ENCODE measurements at places on chromosomes 7 and 10. TPM values are rescaled to one million over a fixed set of nuclear protein-coding genes. Genes with fewer than 3 reads are reported as not detected.

Gene FANK1
- total RNA-seq, result 0.59 TPM

Gene ZNF853
- total RNA-seq, result 5.5 TPM

Gene LDB3
- 92.0 TPM for total RNA-seq

Gene CHCHD1
- total RNA-seq, result 30.9 TPM

Gene ANKRD61
- total RNA-seq, result not detected

Gene WDFY4
- total RNA-seq, result not detected

Gene ERVW-1
- not detected for total RNA-seq

Gene TACR2
- not detected for total RNA-seq

Gene OR9A2
- not detected for total RNA-seq

Gene CYP2E1
- 7.1 TPM for total RNA-seq

Gene HOXA4
- total RNA-seq, result not detected

Gene NACAD
- 125 TPM for total RNA-seq

DNA sequence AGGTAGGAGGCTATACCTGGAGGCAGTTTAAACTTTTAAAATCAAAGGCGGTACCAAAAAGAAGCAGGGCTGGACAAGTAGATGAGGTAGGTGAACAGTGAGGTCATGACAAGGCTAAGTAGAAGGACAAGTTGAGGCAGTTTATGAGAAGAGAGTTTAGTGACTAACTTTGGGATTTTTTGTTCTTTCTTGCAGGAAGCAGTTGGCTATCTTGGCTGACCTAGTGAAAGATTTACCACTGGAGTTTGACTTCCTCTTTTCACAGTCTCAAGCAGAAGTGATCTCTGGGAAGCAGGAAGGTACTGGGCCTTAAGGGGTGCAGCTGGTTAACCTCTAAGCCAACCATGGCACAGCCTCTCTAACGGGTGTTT lies 26.3 kb downstream of the ENTPD7 start:
- no peak for DNase-seq

- DNase-seq, result no peak
Measured at GRCh38 chr7:4683884-4684565, 1.9 kb downstream of the FOXK1 start.

GRCh38 chr10:107011105-107011504 lies 153.4 kb downstream of the SORCS1 start:
- DNase-seq, result no peak

- no peak for DNase-seq
Measured at GRCh38 chr7:130275826-130276297, 9.2 kb downstream of the CPA2 start.

DNA sequence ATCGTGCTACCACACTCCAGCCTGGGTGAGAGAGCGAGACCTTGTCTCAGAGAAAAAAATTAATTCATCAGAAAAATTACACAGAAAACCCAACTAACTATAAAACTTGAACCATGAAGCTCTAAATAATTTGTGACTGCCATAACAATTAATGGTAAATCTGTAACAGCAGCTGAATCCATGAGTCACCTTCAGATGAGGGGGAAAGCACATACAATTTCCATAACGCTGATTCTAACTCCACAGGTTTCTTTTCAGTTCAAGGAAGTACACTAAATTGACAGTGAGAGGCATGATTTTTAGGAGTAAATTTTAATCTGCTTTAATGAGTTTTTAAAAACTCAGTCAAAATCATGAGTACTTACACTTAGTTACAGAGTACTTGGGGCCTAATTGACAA lies 120.1 kb upstream of the NOBOX start:
- DNase-seq, result no peak

DNA sequence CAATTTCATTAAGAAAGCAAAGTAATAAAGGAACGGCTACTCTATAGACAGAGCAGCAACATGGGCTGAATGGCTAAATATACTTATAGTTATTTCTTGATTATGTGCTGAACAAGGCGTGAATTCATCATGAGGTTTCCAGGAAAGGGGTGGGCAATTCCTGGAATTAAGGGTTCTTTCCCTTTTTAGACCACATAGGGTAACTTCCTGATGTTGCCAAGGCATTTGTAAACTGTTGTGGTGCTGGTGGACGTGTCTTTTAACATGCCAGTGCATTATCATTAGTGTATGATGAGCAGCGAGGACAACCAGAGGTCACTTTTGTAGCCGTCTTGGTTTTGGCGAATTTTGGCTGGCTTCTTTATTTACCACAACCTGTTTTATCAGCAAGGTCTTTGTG lies 28.5 kb upstream of the ZMYND11 start:
- no peak for DNase-seq

DNA sequence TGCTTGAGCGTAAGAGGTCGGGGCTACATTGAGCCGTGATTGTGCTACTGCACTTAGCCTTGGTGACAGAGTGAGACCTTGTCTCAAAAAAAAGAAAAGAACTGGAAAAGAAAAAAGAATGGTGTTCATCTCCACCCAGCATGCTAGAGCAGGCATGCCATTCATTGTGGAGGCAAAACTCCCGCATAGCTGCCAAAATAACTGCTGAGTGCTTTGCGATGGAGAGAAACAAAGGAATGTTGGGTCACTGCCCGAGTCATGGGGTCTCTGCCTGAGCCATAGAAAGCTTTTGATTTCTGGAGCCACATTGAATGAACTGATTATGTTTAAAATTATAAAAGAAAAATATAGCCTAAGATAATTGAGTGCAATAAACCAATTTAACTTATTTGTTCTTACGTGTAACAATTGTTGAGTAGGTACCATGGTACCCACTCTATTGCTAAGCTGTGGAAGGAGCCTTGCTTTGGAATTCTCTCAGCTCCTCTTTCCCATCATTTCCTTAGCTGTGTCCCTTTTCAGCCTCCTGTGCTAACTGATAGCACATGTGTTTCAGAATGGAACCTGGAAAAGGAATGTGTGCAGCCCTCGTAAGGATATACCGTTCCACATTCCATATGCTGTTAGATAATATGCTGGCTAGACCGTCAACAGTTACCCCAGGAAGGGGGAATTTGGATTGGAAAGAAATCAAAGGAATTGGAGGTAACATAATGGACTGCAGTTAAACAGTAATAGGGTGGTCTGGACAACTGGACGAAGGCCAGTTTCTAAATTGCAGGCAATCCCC lies 99.0 kb downstream of the KIAA1217 start:
- DNase-seq, result no peak

GRCh38 chr10:119360181-119360921 lies 153.0 kb downstream of the GRK5 start:
- DNase-seq, result no peak

DNA sequence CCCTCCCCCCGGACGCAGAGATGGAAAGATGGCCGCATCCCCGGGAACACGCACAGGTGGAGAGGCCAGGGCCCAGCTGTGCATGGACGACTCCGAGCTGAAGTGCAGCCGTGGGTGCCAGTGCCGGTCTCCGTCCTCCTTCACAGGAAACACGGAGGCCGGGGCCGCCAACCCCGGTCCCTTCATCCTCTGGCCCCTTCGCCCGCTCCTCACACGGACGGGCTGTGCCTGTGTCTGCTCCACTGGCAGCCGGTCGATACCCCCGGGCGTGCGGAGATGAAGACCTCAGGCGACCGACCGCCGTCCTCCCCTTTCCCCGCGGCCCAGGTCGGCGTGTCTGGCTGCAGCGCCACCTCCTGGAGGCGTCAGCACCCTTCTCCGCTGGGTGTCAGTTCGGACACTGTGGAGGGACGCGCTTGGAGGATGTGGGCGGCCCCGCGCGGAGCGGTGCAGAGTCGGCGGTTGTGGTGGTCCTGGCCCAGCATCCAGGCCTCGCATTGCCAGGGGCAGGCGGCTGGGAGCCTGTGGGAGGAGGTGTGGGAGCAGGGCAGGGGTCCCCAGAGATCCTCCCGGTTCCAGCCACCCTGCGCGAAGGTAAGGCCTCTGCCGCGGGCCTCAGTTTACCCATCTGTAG lies 9.9 kb downstream of the ZNF511 start:
- peak; percentile 95 for DNase-seq

DNA sequence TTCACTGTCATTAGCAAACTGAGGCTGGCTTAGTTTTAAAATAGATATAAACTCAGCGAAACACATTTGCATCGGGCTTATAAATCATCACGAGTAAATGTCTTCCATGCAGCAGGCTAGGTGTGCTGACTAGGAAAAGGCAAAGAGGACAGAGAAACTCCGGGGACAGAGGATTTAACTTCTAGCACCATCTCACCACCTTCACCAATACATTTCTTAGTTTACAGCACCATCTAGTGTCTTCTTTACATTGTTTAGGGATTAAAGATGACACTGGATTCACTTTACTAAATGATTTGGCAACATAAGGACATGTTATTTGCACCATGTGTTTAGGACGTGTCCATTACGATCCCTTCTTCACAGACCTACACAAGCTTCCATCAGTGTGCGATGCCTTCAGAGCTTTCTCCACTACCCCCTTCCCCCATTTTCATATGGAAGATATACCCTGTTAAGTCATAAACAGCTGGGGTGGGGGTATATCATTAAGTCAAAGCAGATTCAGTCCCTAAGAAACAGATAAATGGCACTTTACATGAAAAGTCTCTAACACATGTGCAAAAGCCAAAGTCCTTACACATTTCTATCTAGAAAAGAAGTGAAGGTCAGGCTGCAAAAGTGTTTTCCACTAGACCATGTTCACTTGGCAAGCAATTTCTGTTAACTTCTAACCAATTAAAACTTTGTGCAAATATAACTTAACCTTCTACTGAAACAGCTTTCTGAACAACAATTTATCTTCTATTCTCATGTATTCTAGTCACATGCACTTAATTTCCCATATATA lies 103.3 kb downstream of the GRB10 start:
- no peak for DNase-seq

- DNase-seq, result no peak
Measured at GRCh38 chr10:32295027-32295426, 51.9 kb downstream of the EPC1 start.

DNA sequence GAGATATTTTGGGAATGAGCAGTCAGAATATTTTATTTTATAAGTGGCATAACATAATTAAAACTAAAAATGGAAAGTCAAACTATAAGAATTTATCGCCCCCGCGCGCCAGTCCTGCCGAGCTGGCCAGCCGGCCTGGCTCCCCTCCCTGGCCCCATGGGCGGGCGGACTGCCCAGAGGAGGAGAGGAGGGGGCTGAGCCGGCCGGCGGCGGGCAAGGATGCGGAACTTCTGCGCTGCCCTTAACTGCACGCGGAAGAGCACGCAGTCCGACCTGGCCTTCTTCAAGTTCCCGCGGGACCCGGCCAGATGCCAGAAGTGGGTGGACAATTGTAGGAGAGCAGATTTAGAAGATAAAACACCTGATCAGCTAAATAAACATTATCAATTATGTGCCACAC lies 96.8 kb downstream of the DKK1 start:
- no peak for DNase-seq

- DNase-seq, result no peak
Measured at GRCh38 chr7:16991551-16991950, 109.8 kb upstream of the AGR3 start.
